ENCODE measurements at places on chromosomes 12 and 14.

DNA sequence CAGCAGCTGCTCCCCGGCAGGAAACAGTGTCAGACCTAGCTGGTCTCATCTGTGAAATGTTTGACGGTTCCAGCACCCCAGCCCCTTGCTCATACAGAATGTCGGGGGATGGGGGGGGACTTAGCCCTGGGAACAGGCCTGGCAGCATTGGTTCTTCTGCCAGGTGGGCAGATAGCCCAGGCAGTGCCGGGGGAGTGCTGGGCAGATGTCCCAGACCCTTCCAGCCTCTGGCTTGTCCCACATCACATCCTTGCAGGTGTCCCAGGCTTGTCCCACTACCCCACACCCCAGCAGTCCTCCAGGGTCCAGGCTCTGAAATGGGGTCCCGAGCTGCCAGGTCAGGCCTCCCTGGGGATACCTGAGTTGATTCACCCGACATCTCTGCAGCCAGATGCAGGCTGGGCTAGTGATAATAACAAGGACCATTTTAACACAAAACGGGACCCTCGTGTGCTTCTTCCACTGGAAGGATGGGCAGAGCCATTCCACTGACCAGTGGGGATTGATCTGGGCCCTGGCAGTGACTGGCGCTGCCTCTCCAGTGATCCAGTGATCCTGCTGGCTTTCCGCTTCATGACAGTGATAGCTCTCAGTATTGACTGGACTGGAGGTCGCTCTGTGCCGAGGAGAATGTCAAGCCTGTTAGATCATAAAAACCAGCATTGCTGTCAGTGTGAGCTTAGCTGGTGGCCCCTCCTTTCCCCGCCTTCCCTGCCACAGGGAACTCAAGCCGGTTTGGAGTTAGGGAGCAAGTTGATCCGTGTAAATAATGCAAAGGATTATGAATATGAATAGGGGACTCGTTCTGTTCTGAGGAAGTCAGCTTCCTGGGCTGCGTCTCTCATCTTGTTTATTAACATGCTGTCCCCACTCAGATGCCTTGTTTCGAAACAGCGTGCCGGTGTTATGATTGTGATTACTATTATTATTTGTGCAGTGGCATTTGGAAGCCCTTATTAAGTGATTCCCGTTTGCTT lies 180.6 kb downstream of the AACS start:
- DNase-seq = peak; percentile 25

- DNase-seq = no peak
Observed at GRCh38 chr14:93059917-93060545, 55.7 kb downstream of the ITPK1 start.

DNA sequence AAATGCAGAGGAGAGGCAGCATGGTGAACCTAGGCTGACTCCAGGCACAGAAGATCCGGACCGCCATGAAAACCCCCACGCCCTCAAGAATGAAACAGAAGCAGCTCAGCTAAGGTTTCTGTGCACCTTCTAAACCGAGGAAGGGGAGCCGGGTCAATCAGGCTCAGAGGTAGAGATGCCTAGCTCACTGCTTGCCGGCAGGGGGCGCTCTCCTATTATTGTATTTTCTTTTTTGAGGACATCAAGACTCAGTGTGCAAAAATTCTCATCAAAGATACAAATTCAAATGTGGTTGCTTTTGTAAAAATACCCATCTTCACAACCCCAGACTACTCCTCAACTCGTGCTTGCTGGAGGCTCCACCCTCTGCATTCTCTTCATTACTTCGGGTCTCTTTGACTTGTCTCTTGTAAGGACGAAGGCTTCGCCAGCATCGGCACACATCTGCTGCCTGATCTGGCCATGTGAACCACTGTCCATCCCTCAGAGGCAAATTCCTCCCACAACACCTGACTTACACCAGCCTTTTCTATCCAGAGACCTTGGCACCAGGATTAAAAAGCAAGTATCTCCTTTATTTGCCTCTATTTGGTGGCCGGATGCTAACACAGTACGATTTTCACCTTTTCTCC lies 33.4 kb upstream of the RNASE3 start:
- peak; percentile 50 for DNase-seq

DNA sequence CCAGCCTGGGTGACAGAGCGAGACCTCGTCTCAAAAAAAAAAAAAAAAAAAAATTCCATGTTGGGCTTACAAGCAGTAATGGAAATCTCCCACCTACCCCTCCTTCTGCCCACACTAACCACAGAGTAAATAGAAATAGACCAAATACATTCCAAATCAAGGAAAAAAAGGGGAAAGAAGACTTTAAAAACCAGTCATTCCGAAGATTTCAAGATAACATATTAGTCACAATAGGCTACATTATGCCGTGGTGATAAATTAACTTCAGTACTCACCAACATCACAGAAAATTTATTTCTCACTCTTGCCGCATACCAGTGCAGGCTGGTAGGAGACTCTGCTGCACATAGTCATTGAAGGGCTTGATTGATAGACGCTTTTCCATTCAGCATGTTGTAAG lies 15.5 kb upstream of the ETV6 start:
- DNase-seq = no peak

DNA sequence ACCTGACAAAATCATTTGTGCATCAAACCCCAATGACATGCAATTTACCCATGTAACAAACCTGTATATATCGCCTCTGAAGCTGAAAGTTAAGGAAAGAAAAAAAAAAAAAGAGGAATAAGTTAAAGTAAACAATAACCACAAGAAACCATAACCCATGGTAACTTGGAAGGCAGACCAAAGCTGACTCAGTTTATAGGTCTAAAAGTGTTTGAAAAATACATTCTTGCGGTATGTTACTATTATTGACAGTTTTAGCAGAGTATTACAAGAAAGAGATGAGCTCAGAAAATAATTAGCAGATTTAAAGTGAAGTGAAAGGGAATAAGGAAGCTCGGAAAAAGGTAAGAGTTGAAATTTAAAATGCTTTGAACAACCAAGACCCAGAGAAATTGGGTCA lies 34.4 kb upstream of the MGAT4C start:
- no peak for DNase-seq

GRCh38 chr12:6204533-6205143 lies 4.4 kb downstream of the CD9 start:
- no peak for DNase-seq

DNA sequence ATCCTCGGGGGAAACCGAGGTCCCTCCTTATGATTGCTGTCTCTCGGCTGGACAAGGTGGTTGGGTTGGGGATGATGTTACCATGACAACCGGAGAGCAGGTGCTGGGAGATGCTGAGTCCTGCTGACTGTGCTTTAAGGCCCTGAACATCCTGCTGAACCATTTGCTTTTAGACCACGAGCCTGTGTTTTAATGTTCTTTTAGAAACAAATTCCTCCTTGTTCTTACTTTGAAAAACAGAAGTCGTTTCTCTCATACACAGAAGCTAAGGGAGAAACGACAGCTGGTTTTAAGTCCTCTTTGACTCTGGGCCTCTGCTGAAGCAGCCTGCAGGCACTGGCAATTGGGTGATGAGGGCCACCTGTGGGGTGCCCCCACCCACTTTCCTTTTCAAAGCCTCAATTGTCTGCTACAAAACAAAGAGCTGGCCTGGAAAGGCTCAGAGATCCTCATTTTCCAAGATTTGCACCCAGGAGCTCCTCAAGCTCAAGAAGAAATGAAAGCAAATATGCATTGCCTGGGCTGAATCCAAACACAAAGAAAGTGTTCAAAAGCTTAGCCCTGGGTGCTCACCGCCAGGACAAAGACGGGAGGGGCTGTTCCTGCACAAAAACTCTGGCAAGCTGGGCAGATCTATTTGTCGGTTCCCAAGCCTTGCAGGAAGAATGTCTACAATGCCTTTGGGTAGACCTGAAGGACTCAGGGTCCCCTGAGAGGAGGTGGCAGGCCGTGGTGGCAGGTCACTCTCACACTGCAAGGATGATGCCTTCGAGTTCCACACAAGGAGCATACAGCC lies 90.0 kb upstream of the CLMN start:
- DNase-seq = peak; percentile 15
